ENCODE measurements at places on chromosomes 3 and 15.

- DNase-seq, result no peak
Observed at GRCh38 chr3:88807491-88808105, 299.8 kb upstream of the EPHA3 start.

GRCh38 chr3:66279168-66279567 lies 58.4 kb downstream of the SLC25A26 start:
- no peak for DNase-seq

GRCh38 chr3:106725566-106725965 lies 651.7 kb upstream of the CCDC54 start:
- DNase-seq, result no peak

DNA sequence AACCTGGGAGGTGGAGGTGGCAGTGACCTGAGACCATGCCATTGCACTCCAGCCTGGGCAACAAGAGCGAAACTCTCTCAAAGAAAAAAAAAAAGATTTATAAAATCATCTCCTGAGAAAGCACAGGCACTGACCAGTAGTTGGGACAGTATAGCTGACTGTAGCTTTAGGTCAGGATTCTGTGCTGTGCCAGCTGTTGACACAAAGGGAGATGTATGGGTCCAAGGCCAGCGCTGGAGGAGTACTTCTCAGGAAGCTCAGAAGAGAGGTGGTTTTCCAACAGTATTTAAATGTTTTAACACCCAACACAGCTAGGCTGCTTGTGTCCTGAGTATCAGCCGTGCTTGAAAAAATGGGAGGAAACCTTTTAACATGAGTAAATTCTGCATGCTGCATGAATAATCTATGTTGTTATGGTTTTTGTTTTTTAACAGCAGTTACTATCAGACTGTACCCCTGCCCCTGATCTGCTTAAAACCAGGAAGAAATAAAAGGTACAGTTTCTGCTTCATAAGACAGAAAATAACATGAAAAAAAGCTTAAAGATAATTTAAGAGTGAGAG lies 6.5 kb downstream of the RAMAC start:
- no peak for DNase-seq

DNA sequence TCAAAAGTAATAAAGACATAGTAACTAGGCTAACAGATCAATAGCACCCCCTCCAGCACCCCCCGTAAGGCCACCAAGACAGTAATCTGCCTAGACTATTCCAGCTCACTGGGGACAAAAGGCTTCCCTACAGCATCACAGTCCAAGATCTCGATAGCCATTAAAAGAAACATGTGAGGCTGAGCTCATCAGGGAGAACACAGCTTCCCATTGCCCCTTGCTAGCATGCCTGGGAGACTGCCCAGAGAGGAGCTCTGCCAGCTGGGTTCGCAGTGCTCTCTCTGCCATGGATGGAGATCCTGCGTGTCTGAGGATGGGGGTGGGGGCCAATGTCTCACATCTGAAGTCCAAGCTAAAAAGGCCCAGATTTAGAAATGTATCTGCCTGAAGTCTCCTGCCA lies 17.8 kb downstream of the LRIG1 start:
- DNase-seq, result peak; percentile 52

DNA sequence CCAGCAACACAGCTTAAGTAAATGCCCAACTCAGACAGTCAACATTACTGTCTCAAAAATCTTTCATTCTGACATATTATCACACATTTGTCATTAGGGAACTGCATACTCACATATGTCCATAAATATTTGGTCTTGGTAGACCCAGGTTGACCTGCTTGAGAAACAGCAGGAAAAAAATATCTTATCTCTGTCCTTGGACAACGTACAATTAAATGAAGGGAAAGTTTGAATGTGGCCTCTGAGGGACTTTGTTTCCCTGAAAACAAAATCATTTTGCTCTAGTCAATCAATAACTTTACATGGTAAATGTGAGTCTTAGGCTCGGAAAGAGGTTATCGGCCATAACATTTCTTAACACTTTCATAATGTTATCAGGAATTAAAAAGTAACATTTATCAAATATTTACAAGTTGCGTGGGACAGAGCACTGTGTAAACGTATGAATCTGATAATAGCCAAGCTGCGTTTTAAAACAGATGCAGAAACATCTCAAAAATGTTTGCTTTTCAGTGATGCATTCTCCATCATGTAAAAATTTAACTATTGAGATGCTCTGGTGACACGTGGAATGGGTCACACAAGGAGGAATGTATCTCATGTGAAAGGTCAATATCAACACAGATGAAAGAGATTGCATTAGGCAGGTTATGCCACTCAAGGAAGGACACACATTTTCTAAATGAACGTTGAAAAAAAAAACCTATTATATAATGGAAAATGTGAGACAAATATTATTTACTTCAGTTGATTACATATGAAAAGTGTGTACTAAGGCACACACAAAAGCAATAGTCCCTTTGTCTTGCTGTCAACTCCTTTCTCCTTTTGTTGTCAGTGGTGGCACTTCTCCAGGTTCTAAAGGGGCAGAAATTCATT lies 304.4 kb downstream of the WDR72 start:
- no peak for DNase-seq

DNA sequence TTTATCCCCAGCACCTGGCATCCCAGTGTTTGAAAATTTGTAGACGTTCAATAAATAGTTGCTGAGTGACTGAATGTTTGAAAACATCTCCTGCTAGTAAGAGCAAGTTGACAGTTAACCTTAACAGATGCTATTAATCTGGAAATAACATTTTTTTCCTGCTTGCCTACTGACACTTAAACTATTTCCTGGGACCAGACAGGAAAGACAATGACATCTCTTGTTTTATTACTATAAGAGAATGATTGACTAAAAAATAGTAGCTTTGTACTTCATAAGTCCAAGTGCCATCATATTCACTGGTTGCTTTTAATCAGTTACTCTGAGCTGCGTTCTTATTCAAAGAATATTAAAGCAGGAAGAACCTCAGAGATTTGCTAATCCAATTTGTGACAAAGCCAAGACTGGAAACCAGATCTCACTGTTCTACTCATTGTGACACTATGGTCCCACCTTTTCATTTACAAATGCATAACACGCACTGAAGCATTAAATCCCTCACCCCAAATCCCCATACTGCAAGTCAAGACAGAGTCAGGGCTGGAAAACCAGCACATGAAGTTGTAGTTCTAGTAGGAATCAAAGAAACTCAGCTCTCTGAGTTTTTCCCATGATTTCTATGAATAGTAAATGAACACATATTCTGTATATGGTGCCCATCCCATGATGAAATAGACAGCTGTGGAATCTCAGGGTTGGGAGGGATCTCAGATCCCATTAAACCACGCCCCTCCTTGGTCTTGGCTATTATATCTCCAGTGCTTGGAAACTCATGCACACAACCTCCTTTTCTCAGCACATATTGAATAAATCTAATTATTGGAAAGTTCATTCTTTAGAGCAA lies 212.7 kb upstream of the P2RY1 start:
- no peak for DNase-seq

- DNase-seq, result no peak
Observed at GRCh38 chr3:4290272-4290893, 12.8 kb upstream of the SETMAR start.

DNA sequence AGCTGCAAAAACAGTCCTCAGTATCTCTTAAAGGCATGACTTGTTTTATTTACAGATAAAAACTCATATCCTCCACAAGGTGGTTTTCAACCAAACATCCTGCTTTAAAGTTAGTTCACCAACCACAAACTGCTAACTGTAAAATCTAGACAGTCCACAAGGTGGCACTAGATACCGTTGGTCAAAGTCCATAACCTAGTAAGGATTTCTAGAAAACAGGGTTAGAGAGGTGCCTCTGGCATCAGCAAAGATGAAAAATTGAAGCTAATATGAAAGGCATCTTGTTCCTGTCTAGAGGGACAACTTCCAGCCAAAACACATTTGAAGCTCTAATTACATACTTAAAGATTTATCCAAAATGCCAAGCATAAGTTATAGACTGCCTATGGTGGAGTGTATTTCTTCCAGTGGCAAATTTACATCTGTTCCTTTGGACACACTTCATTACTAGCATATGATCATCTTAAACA lies 56.0 kb downstream of the ZMAT3 start:
- DNase-seq, result no peak

DNA sequence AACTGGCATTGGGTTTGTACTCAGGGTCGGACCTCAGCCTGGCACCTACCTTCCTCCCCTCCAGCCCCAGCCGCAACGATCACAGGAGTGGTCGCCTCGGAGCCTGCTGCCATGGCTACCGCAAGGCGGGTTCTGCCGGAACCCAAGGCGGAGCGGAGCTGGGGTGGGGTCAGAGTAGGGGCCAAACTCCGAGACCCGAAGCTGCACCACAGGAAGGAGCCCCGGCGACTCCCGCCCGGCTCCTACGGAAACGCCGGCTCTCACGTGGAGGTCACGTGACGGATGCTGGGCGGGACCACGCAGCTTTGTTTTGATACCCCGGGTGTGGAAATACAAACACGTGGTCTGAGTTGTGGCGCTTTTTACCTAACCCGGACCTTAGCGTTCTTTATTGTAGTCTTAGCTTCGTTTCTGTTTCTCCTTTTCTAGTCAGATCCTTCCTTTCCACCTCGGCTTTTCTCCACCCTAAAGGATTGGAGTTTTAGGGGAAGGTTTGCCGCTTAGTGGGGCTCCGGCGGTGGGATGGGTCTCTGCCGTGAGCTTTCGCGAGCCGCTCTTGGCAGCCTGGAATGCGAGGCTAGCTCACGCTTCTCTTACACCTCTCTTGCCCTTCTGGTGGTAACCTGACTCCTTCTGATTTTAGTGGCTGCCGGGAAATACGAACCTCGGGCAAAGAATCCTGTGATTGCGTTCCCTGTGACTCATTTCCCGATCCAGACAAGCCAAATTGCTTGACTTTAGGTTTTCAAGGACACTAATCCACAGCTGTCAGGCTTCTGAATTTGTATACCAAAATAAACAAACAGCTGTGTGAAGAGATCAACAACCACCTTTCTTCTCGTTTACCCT lies at the start of gene HSPBAP1:
TSS of gene HSPBAP1 (minus strand) at position 264 of the 849 bp plus-strand sequence. CDS start at position 113, 151 bp downstream.
- peak; percentile 96 for DNase-seq

DNA sequence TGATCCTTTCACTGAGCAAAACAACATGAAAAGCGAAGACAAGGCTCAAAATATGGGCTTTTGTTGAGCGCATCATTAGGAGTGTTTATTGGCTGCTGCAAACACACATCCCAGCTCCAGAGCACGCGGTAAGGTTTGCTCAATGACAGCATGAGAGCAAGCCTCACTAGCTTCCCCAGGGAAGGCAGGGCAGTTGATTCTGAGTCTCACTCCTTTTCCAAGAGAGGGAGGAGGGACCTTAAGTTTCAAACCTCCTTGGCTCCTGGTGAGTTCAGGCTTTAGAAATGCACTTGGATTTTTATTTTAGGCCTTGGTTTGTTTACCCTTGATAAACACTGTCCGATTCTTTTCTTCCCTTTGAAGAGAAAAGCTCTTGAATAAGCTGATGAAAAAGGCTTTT lies 69.1 kb upstream of the CACNA2D3 start:
- DNase-seq, result no peak

DNA sequence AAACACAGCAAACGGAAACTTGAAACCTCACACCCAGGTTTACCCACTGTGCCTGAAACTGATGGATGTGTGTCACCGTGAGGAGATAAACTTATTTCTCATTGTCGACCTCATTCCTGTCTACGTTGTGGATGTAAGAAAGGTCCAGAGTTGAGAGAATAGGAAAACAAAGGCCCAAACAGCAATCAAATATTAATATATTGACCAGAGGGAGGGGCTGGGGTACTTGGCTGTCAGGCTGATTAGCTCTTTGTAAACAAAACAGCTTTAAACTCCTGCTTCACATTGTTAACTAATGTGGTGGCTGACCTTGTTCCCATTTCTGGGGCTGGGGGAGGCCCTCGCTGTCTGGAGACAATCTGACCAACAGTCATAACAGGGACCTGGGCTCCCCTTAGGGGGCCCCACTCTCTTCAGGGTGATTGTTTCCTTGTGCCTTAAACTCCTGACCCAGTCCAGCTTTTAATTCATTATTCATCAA lies 937.6 kb downstream of the MCTP2 start:
- DNase-seq, result no peak

DNA sequence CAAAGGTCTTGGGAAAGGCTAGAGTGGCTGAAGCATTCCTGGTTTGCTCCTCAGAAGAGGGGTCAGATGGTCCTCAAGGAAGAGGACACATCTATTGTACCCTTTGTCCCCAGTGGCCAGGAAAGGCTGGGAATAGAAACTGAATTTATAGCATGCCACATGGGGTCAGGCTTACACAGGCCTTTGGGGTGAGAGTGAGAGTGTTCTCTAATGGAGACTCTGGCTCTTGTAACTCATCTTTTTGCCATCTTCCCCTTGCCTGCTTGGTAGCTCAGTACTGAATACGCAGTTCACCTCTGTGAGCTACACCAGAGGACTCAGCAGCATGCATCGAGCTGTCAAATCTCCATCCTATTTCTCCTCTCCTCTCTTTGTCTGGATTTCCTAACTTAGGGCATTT lies 87.5 kb downstream of the ATP2B2 start:
- no peak for DNase-seq

GRCh38 chr3:118943597-118943996 lies 91.0 kb downstream of the IGSF11 start:
- DNase-seq, result no peak

DNA sequence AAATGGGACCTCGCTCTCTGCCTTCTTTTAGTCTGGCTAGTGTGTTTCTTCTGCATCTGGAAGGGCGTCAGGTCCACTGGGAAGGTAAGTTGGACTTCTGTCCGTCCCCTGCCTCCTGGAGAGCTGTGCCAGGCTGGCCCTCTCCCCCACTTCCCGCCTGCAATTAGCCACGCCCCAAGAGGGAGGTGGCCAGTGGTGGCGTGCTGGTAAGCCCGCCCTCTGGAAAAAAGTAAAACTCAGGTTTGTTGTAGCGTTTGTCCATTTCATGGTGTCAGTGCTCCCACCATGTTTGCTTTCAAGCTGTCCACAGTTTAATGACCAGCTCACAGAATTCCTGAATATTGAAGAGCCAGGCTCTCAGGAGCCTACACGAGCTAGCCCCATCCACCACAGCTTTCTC lies 55.6 kb downstream of the SLC6A6 start:
- no peak for DNase-seq
